ENCODE measurements at places on chromosomes 6 and 20.

- no peak for DNase-seq
These were observed 524 bp downstream of the C20orf203 start for GRCh38 chr20:32672982-32673851.

DNA sequence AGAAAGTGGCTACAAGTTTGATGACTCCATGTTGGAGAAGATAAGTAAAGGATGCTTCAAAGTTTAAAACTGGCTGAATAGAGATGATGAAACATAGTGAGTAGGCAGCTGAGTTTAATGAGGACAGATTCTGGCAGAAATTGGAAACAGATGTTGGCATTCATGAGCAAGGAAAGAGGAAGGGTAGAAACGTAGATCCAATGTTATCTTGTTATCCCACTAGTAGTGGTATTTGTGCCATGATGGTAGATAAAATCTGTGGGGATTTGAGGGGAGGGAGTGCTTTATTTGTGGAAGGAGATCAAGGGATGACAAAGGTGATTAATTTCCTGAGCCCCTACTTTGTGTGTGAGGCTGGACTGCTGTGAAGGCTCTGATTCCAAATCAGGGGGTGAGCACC lies 69.5 kb downstream of the MRAP2 start:
- no peak for DNase-seq

DNA sequence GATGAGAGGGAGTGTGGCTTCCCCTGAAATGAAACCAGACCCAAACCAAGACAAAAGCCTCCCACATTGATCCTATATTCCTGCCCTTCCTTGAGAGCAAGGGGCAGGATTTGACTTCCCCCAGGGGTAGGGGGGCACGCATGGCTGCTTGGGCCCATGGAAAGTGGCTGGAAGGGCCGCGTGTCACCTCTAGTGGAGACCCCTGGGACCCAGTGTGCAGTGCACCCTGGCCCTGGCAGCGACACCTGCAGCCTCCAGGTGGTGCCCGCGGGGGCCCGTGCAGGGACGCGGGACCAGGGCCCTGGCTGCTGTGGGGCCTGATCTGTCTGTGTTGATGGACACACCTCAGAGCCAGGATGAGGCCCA lies 18.0 kb upstream of the SLCO4A1 start:
- DNase-seq, result no peak

GRCh38 chr20:40319741-40320516 lies 369.1 kb downstream of the MAFB start:
- no peak for DNase-seq

GRCh38 chr20:62792182-62792939 lies 3.9 kb upstream of the MRGBP start:
- no peak for DNase-seq

- DNase-seq, result no peak
These were observed 252.6 kb upstream of the SUPT3H start for GRCh38 chr6:45630314-45630713.

DNA sequence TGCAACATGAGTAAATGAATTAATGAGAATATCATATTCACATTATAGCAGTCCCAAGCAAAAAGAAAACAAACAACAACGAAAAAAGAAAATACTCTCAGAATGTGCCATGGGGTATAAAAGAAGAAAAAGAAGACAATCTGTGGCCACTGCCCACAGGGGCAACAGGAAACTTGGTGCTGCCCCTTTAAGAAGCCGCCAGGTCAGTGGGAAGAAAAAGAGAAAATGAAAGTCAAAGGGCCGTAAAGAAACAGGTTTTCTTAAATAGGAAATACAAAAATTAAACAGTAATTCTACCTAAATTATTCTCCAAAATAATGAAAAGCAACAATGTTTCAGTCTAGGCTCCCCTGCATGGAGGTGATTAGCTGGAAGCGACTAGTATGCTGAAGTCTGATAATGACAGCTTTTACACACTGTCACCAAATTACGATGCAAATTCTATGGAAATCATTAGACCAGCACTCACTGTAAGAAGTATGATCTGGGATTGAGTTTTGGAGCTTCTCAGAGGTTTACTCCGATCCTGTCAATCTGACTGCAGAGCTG lies 23.6 kb downstream of the GMDS start:
- no peak for DNase-seq

- no peak for DNase-seq
These were observed 43.3 kb upstream of the CTAGE9 start for GRCh38 chr6:131754088-131754487.

DNA sequence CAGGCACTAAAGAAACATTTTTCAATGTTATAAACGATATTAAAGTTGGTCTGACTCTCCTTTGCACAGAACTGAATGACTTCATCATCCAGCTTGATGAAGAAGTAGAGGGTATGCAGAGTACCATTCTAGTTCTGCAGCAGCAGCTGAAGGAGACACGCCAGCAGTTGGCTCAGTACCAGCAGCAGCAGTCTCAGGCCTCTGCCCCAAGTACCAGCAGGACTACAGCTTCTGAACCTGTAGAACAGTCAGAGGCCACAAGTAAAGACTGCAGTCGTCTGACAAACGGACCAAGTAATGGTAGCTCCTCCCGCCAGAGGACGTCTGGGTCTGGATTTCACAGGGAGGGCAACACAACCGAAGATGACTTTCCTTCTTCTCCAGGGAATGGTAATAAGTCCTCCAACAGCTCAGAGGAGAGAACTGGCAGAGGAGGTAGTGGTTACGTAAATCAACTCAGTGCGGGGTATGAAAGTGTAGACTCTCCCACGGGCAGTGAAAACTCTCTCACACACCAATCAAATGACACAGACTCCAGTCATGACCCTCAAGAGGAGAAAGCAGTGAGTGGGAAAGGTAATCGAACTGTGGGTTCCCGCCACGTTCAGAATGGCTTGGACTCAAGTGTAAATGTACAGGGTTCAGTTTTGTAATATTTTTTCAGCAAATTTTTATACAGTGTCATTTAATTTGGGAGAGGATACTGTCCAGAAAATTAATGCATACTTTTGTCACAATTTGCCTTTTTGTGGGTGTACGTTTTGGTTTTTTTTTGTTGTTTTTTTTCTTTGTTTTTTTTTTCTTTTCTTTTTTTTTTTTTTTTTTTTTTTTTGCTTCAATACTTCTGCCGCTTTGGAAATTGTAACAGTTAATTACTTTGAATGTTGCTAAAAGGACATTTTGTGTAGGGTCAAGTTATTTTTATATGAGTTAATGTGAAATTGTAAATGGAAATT lies 6.6 kb upstream of the ACAT2 start:
- DNase-seq, result no peak

- DNase-seq, result no peak
These were observed 6.1 kb downstream of the MMP24 start for GRCh38 chr20:35232575-35232974.

GRCh38 chr20:37237656-37238055 lies 24.0 kb downstream of the GHRH start:
- no peak for DNase-seq

- no peak for DNase-seq
These were observed 3.1 kb upstream of the HINT3 start for GRCh38 chr6:125953502-125953875.

DNA sequence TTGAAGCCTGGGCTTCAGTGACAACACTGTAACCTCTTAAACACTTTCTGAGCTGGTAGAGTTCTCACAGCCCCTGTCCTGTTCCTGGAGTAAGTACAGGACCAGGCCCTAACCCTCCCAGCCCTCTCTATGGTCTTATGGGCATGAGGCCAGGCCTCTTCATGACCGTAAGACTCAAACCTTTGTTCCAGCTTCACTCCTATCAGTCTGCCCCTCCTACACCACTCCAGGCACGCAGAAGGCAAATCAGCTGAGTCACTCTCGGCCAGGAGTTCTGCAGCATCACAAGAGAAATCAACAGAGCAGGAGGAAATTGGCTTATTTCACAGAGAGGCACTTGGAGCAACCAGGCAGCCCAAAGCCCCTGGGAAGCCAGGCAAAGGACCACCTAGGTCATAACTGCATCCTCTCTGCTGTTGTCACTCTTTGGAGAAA lies 25.3 kb upstream of the CHD6 start:
- no peak for DNase-seq

DNA sequence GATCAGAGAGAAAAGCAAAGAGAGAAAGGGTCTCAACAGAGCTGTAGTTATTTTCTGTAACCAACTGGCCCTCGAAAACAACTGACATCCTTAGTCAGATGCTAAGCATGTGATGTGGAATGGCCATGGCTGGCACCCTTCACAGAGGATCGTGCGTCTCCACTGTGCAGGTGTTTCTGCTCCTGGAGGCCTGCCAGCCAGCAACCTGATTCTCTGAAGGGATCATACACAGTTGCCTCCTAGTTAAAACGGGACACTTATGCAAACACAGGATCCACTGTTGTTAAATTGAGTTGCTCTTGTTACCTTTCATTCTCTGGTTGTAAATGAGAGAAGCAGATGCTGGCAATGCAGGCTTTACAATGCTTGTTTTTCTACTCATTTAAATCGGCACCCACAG lies 148.5 kb downstream of the HDGFL1 start:
- no peak for DNase-seq

DNA sequence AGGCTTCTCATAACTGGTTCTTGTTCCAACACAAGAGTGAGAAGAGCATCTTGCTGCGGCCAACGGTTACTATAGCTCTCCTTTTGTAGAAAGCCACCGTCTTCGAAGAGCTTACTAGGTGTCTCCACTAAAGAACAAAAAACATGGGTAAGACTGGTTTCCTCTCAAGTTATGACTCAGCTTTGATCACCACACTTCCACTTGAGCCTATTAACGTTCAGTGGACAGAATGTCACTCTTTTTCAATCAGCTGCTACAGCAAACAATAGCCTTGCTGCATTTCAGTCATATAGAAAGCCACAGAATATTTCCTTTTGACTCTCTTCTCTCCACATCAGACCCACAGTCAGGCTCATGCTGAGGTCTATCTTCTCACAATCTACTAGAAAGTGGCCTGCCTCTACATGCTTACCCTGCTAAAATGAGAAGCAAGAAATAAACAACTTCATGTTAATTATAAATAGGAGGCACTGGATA lies 243.5 kb upstream of the PREP start:
- no peak for DNase-seq

DNA sequence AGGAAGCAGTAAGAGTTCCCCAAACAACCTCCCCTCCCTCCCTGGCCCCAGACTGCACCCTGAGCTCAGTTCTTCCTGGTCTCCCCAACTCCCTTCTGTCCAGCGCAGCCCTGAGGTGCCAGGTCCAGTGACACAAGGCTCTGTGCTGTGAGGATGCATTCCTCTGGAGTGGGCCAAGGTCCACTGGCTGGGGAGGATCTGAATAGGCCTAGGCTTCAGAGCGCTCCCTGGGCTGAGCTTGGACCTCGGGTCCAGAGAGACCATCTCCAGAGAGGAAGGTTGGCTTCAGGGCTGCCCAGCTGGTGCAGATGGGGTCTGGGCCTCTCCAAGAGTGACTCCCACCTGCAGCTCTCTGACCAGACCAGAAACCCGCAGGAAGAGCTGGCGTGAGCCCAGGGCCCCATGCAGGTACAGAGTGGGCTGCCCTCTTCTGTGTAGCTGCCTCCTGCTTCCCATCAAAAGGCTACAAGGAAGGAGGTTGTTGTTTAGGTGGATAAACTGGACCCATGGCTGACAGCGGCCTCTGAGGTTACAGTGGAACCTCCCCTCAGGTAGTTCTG lies 52.3 kb upstream of the MLN start:
- DNase-seq, result no peak

- no peak for DNase-seq
These were observed 260.3 kb downstream of the TAF4 start for GRCh38 chr20:61805365-61805764.

DNA sequence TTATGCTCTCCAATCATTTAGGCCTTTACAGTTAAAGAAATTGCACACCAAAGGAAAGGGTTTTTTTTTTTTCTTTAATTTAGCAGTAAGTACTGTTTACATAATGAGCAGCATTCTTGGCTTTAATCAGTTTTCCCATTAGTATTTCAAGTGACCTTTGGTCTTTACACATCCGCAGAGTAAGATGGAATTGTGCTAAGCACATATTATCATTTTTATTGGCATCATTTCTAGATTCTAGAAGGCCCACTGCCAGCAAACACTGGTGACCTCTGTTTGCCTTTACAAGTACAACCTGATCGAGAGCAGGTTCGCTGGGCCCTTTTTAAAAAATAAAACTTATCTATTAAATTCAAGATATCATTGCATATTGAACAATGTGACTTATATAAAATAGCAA lies 104.3 kb downstream of the ADGRG6 start:
- DNase-seq, result no peak

- peak; percentile 75 for DNase-seq
These were observed 2.4 kb upstream of the TAF8 start for GRCh38 chr6:42047790-42048405.

DNA sequence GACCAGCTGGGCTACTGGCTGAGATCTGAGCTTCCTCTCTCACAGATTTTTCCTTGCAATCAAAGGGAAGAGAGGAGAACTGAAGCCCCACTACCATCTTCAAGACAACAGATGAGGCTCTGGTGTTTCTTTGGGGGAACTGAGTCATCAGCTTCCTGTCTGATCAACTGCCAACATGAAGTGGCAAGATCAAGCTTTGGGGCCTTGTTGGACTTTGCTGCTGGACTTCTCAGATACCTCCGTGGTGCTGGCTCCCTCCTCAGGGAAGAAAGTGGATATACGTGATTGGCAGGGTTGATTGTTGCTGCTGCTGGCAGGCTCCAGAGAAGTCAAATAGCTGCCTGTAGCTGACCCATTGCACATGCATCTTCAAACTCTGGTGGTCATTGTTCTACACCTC lies 3.6 kb upstream of the TOX2 start:
- DNase-seq, result no peak

GRCh38 chr6:147117011-147117410 lies 87.2 kb upstream of the STXBP5 start:
- DNase-seq, result no peak

- no peak for DNase-seq
These were observed 383.4 kb downstream of the PAX1 start for GRCh38 chr20:22088882-22089281.

- peak; percentile 66 for DNase-seq
These were observed 200.0 kb upstream of the SGK1 start for GRCh38 chr6:134517868-134518267.

DNA sequence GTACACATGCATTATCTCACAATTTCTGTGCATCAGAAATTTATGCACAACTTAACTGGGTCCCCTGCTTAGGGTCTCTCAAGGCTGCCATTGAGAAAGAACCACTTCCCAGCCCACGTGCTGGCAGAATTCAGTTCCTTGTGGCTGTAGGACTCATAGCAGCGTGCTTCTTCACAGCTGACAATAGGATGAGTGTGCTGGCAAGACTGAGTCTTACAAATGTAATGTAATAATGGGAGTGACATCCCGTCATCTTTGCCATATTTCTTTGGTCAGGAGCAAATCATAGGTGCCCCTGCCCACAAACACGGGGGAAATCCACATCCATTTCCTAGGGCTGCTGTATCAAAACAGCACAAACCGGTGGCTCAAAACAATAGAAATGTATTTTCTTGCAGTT lies 77.4 kb downstream of the FIG4 start:
- no peak for DNase-seq

DNA sequence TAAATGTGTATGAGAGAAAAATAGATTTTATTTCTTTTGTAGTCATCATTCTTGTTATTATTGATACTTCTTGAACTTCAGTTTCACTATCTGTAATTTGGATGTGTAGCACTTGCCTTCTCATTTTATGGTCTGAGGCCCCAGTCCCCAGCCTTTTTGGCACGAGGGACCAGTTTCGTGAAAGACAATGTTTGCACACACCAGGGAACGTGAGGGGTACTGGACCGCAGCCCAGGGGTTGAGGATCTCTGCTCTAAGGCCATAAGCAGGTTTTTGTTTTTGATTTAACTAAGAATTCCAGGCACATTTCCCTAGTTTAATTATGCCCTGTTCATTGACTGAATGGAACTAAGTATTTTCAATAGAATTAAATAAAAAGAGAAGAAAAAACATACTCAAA lies 261.5 kb downstream of the BMP2 start:
- no peak for DNase-seq

All from aorta (tissue), 5 donors.